A549 treated with RU486 at 1 μM for 4 hours (cell line): ENCODE measurements at places on chromosomes 11 and 22. TPM values are rescaled to one million over a fixed set of nuclear protein-coding genes. Genes with fewer than 3 reads are reported as not detected.

PATE2 gene
- not detected in 5 replicates for total RNA-seq

TTC28 gene
- 1.5 to 4.0 TPM (median 2.7 TPM) in 5 replicates for total RNA-seq

SLC25A45 gene
- total RNA-seq: 9.8 to 12.9 TPM (median 10.9 TPM) in 5 replicates

FBLN1 gene
- 31.9 to 55.2 TPM (median 45.2 TPM) in 5 replicates for total RNA-seq

MCAM gene
- 9.4 to 11.7 TPM (median 10.6 TPM) in 5 replicates for total RNA-seq

SCT gene
- not detected in 5 replicates for total RNA-seq

LMO1 gene
- total RNA-seq: 1.8 to 3.4 TPM (median 3.3 TPM) in 5 replicates

SLC17A6 gene
- not detected in 5 replicates for total RNA-seq

GAB4 gene
- not detected in 5 replicates for total RNA-seq

OOSP2 gene
- total RNA-seq: not detected in 5 replicates

KRTAP5-10 gene
- not detected in 5 replicates for total RNA-seq

MPPED2 gene
- not detected in 5 replicates for total RNA-seq

BARX2 gene
- not detected in 5 replicates for total RNA-seq

B3GAT3 gene
- total RNA-seq: 38.7 to 56.9 TPM (median 51.6 TPM) in 5 replicates

APBB1 gene
- 15.6 to 19.1 TPM (median 16.9 TPM) in 5 replicates for total RNA-seq

PAX6 gene
- total RNA-seq: 0.90 to 2.3 TPM (median 1.5 TPM) in 5 replicates

ALDH3B1 gene
- 112 to 141 TPM (median 115 TPM) in 5 replicates for total RNA-seq

PANX2 gene
- 5.7 to 8.5 TPM (median 6.9 TPM) in 5 replicates for total RNA-seq

RAC2 gene
- 0.16 to 0.23 TPM (median 0.16 TPM) in 3 of 5 replicates, not detected in the others for total RNA-seq

TMA7B gene
- total RNA-seq: not detected in 5 replicates

BRSK2 gene
- 5.1 to 8.3 TPM (median 6.4 TPM) in 5 replicates for total RNA-seq

DBX1 gene
- total RNA-seq: not detected in 5 replicates

RHBDD3 gene
- 20.0 to 28.0 TPM (median 26.0 TPM) in 5 replicates for total RNA-seq

SMIM35 gene
- total RNA-seq: not detected in 5 replicates

OR6T1 gene
- not detected in 5 replicates for total RNA-seq

GPHA2 gene
- not detected in 5 replicates for total RNA-seq

TCN1 gene
- 0.15 to 0.50 TPM (median 0.43 TPM) in 5 replicates for total RNA-seq

SAA1 gene
- 0.25 to 1.1 TPM (median 0.49 TPM) in 4 of 5 replicates, not detected in the other for total RNA-seq

KCNJ1 gene
- not detected in 5 replicates for total RNA-seq
